ENCODE measurements at places on chromosomes 16 and 17.

DNA sequence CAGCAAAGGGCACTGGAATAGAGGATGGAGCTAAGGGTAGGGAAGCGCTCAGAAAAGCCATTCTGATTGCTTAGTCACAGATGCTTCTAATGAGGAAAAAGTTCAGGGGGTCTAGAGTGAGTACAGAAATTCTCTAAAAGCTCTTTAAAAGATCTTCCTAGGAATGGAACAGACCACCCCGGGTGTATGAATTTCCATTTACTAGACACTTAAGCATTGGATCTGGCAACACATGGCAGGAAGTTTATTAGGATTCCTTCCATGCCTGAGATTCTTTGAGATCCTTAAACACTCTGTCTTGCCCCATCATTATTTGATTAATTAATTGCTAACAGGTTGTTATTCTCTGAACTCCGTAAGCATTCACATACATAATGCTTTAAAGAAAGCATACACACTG, 8.5 kb downstream of the KRTAP9-7 start:
- no peak for DNase-seq

- DNase-seq = no peak
Observed at GRCh38 chr17:30823421-30823820, 1.1 kb downstream of the CRLF3 start.

GRCh38 chr17:81428948-81429774, 33.9 kb downstream of the BAHCC1 start:
- no peak for DNase-seq

DNA sequence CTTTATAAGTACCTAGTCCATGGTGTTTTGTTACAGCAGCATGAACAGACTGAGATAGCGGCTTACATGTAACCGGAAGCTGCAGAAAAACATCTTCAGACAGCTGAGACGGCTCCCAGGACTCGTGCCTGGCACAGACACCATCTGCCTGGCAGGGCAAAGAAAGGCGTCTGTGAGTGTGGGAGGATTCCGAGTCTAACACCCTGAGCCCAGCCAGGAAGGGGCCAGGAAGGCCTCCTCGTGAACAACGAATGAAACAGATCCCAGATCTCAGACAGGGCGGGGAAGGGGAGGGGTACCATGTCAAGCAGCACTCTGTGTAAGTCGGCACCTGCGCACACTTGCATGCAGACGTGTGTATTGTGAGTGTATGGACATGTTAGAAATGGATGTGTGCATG, 4.4 kb upstream of the CSNK1D start:
- no peak for DNase-seq

- no peak for DNase-seq
Observed at GRCh38 chr17:57735707-57736106, 9.4 kb downstream of the CCDC182 start.

- DNase-seq = no peak
Observed at GRCh38 chr17:73283841-73284282, 22.2 kb upstream of the CPSF4L start.

Measured in stimulated activated CD4-positive, alpha-beta T cell treated with anti-CD3 and anti-CD28 coated beads, Interleukin-2, amount 100 ng/mL, for 48 hours (primary cell).